ENCODE measurements at places on chromosomes 16 and 17.
A peak's percentile ranks its signal among the peaks of the same experiment; 100 is the strongest.

DNA sequence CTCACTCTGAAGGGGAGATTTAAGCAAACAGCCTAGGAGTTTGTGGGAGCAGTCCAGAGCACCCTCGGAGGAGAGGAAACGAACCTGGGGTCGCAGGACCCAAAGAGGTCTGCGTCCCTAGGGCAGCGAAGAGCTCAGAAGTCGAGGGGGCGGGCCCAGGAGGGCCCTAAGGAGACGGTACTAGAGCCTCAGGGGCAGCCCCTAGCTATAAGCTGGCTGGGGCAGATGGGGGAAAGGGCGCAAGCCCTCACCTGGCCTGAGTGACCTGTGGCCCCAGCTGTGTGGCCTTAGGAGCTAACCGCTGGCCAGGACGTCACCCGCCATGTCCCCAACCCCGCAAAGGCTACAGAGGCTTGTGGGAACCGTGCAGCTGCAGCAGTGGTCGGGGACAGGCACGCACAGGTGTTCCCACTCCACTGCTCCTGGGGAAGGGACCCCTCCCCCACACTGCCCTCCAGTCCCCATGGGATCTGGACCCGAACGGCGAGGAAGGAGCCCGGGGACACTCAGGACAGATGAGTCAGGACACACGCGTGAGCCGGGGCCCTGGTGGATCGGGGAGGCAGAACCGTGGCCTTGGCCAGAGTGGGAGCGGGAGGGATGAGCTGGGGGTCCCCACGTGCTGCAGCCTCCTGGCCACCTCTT lies 2.0 kb upstream of the CTRB2 start:
- no peak for DNase-seq

GRCh38 chr17:42017866-42018200 lies 594 bp upstream of the DNAJC7 start:
- DNase-seq, result peak; percentile 61

GRCh38 chr17:82060614-82061013 lies 5.0 kb downstream of the DUS1L start:
- no peak for DNase-seq

- DNase-seq, result no peak
These were observed 432 bp upstream of the SLC46A1 start for GRCh38 chr17:28406473-28406814.

GRCh38 chr17:75269844-75270217 lies 1.2 kb downstream of the MIF4GD start:
- no peak for DNase-seq

DNA sequence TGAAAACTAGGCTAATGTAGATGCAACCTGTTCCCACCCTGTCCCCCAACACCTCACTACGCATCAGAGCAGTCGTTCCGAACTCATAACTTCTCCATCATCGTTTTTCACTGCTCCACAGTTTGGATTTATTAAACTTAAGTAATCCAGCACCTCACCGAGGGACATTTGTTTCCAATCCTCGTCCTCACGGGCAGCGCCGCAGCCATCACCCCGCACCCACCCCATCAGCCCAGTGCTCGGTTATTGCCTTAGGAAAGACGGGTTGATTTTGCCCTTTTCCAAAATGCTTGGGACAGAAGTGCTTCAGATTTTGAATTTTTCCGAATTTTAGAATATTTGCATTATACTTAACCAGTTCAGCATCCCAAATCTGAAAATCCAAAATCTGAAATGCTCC lies 71.0 kb upstream of the DOC2B start:
- DNase-seq, result no peak

- no peak for DNase-seq
These were observed 3.3 kb downstream of the MAP2K6 start for GRCh38 chr17:69417545-69418483.

GRCh38 chr16:10782628-10783027 lies 36.0 kb downstream of the TVP23A start:
- DNase-seq, result no peak

DNA sequence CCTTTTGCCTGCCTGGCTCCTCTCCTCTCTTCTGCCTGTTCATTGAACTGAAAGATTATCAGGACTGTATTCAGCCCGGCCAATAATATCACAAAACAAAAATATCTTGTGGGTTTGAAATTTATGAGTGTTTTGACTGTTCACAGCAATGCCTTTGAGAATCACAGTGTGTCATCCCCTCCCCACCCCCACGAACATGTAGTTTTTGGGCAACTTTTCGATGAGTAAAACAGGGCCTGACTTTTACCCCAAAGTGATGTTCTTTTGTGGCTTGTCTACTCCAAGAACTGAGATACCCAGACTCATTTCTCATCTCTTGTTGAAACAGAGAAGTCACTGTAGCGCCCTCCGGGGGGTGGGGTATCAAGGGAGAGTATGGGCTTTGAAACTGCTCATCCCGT lies 675.7 kb downstream of the WWOX start:
- DNase-seq, result no peak

- no peak for DNase-seq
These were observed 9.2 kb upstream of the KAT7 start for GRCh38 chr17:49779156-49779738.

DNA sequence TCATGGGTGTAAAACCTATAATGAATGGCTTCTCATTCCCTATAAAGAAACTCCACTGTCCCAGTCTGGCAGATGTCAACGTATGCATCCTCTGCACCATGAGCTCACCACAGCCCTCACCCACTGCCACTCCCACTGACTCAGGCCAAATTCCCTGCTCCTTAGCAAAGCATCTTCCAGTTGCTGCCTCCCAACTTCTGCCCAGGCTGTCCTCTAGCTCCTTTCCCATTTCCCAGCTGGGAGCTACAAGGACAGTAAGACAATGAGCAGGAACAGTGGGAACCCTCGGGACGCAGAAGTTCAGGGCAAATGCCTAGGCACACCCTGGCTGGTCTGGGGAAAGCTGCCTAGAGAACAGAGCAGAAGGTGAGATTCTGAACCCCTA lies 9.1 kb upstream of the THAP11 start:
- DNase-seq, result peak; percentile 60
